Activated CD4-positive, alpha-beta memory T cell treated with anti-CD3 and anti-CD28 coated beads for 36 hours (primary cell): ENCODE measurements at places on chromosomes 11 and 22.

- H3K36me3 ChIP-seq: no peaks in the 10 kb centered on the region
- no peak overlapping the region for H3K27ac ChIP-seq
- DNase-seq: no peak
- no peak overlapping the region for H3K4me3 ChIP-seq
These were observed 509.4 kb upstream of the RAG2 start for GRCh38 chr11:37107415-37107814.

GRCh38 chr11:46697303-46697702 is 3.1 kb downstream of the ARHGAP1 start:
- H3K4me1 ChIP-seq: peaks cover 38% of the 10 kb centered on the region
- no peak overlapping the region for H3K4me3 ChIP-seq
- H3K27ac ChIP-seq: peak overlapping the region; percentile 34
- DNase-seq: no peak
- H3K36me3 ChIP-seq: peaks cover 25% of the 10 kb centered on the region
- no peaks in the 10 kb centered on the region for H3K27me3 ChIP-seq

DNA sequence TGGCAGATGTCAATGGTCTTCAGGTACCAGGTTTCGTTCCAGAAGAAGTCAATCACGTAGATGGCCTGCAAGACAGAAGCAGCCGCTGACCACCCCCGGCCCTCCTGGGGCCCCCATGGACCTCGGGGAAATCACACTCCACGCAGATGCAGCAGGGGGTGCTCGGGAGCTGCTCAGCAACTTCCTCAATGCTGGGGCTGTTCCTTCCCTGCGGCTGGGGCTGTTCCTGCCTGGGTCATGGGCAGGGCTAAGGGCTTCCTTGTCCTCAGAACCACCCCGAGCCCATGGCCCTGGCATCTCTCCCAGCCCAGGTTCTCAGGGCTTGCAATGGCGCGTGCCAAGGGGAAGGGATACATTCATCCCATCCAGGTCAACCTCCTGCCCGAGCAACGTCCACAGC is 10.3 kb downstream of the DHCR7 start:
- no peaks in the 10 kb centered on the region for H3K4me1 ChIP-seq
- DNase-seq: no peak
- no peak overlapping the region for H3K4me3 ChIP-seq
- H3K27me3 ChIP-seq: no peaks in the 10 kb centered on the region

DNA sequence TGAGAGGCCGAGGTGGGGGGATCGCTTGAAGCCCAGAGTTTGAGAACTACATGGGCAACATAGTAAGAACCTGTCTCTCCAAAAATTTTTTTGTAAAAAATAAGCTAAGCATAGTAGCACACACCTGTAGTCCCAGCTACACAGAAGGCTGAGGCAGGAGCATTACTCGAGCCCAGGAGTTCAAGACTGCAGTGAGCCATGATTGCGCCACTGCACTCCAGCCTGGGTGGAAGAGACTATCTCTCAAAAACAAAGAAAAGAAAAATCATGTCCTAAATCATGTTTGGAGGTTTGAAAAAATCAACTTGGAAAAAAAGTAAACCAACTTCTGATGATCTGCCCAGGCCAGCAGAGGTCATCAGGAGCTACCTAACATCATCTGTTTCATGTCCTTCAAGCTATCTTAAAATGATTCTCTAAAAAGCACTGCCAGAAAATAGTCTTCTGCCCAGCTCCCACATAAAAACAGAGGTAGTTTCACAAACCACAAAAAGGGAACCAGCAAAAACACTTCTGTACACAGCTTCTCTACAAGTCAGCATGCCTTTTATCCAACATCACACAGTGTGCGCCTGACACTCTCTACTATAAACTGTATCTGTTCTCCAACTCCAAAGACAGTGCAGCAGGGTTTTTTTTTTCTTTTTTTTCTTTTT is 165.0 kb downstream of the SOX6 start:
- no peaks in the 10 kb centered on the region for H3K36me3 ChIP-seq
- no peak overlapping the region for H3K4me3 ChIP-seq
- no peaks in the 10 kb centered on the region for H3K27me3 ChIP-seq

DNA sequence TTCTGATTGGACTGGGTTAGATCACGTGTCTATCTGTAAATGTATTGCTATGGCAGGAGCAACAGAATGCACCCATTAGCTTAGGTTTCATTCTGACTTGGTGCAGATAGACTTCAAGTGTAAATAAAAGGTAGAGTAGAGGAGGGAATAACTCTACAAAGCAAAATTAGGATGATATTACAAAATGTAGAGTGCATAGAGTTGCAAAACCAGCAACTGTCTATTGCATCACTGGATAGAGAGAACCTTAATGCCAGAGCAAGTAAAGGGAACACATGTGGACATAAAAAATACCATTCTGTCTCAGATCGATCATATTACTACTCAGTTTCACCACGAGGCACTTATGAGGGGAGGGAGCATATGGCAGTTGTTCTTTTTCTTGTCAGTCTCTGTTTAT is 22.0 kb upstream of the CAT start:
- H3K36me3 ChIP-seq: peaks cover 13% of the 10 kb centered on the region
- H3K4me1 ChIP-seq: no peaks in the 10 kb centered on the region
- DNase-seq: no peak

GRCh38 chr11:118545533-118545932 is 14.5 kb downstream of the TMEM25 start:
- no peaks in the 10 kb centered on the region for H3K27me3 ChIP-seq
- peaks cover 4% of the 10 kb centered on the region for H3K36me3 ChIP-seq
- H3K4me1 ChIP-seq: no peaks in the 10 kb centered on the region
- DNase-seq: no peak
